Activated T-cell treated with anti-CD3 and anti-CD28 coated beads, Interleukin-2, amount 50 U/mL, for 72 hours (primary cell): ENCODE measurements at places on chromosomes 16 and 17. TPM values are rescaled to one million over a fixed set of nuclear protein-coding genes. Genes with fewer than 3 reads are reported as not detected.

GRCh38 chr16:50213939-50214519 lies 52.3 kb upstream of the ADCY7 start:
- no peak overlapping the region for H3K4me3 ChIP-seq
- DNase-seq = peak; percentile 37
- peaks cover 1% of the 10 kb centered on the region for H3K36me3 ChIP-seq
- peak overlapping the region; percentile 84 for H3K27ac ChIP-seq
- peaks cover 21% of the 10 kb centered on the region for H3K4me1 ChIP-seq
- H3K27me3 ChIP-seq = no peaks in the 10 kb centered on the region

DNA sequence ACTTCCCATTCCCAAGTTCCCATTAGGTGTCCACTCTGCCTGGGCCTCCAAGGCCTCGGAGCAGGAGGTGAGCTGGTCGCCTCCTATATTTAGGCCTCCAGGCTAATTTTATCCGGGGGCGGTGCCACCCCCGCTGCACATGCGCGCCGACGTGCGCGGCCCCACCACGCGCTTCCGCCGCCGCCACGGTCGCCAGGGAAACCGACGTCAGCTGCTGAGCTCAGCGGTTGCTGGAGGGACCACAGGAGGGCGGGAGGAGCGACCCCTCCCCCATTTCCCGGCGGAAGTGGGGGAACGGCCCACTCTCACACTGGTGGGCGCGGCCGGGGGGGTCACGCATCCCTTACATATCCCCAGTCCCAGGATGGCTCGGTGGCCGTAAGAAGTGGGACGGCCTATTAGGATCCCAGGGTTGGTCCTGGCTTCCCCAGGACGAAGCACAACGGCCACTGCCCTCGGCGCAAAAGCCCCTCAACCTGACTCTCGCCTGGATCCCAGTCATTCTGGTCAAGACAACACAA lies 1.0 kb downstream of the PER1 start:
- H3K36me3 ChIP-seq = peaks cover 5% of the 10 kb centered on the region
- DNase-seq = peak; percentile 90
- H3K27me3 ChIP-seq = no peaks in the 10 kb centered on the region
- peak overlapping the region; percentile 85 for H3K27ac ChIP-seq

DNA sequence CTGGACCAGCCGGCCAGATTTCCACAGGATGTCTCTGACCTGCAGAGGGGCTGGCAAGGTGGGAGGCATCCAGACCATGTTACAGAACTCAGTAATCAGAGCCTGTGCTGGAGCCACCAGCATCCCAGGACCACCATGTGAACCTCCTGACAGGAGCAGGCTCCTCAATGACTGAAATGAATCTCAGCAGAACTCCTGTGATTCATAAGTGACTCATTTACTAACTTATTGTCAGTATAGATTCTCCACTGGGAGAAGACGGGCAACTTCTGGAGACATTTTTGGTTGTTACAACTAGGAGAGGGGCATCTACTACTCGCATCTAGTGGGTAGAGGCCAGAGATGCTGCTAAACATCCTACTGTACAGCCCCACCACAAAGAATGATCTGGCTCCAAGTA lies 3.1 kb upstream of the WWOX start:
- H3K4me1 ChIP-seq = peaks cover 25% of the 10 kb centered on the region
- DNase-seq = no peak
- peaks cover 15% of the 10 kb centered on the region for H3K27me3 ChIP-seq
- H3K27ac ChIP-seq = no peak overlapping the region
- H3K4me3 ChIP-seq = no peak overlapping the region

DNA sequence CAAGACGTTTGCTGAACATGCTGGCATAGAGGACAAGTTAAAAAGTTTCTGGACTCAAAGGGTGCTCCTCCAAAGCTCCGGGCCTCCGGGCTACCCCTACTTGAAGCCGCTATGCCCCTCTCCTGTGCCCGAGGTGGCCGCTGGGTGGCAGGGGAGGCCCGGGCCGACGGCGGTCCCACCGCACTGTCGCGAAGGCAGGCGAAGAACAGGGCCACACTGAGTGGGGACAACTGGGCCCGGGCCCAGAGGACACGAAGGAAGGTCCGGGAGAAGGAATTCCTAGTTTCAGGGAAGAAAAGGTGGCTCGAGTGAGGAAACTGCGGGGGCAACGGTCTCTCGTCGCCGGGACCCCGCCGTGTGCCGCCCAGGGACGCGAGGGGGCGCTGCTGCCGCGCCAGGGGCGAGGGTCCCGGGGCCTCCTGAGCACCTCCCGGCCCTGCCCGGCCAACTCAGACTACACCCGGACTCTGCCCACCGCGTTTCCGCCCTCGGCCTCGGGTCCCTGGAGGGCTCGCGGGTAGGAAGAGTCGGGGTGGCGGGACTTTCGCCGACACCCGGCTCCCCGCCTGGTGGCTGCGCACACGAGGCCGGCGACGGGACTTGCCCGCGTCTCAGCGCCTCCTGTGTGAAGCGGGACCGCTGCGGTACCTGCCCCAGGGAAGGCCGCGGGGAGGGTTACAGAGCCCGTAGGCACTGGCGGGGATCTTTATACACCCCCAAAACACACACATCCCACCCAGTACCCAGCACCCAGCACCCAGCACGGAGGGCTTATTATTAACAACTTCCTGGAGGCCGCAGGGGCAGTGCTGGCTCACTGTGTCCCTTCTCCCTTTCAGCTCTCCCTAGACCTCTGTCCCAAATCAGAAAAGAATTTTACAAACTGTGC lies 772 bp upstream of the CHCT1 start:
- peaks cover 11% of the 10 kb centered on the region for H3K4me1 ChIP-seq
- peak overlapping the region; percentile 84 for H3K4me3 ChIP-seq
- peak; percentile 84 for DNase-seq
- peak overlapping the region; percentile 56 for H3K27ac ChIP-seq
- H3K27me3 ChIP-seq = no peaks in the 10 kb centered on the region

GRCh38 chr16:56869513-56870275 lies 4.7 kb downstream of the SLC12A3 start:
- no peak overlapping the region for H3K4me3 ChIP-seq
- no peaks in the 10 kb centered on the region for H3K27me3 ChIP-seq
- no peak overlapping the region for H3K27ac ChIP-seq
- DNase-seq = peak; percentile 32
- no peaks in the 10 kb centered on the region for H3K36me3 ChIP-seq

DNA sequence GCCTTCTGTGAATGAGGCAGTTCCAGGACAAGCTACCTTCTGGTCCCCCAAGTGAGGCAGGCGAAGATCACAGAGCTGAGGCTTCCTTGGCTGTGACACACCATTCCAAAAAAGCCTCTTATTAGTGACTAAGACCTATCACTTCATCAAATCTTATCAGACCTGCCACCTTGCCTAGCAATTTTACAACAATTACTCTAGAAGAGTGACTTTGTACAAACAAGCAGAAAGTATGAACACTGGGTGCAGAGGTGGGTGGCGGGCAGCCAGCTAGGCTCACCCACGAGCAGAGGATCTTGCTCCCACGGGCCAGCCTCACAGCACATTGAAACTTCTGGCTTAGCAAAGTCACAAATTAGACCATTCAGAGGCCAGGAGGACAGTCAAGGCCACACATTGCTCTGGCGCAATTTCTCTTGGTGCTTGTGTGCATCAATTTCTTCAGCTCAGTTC lies 2.2 kb upstream of the ICAM2 start:
- no peaks in the 10 kb centered on the region for H3K27me3 ChIP-seq
- peak overlapping the region; percentile 92 for H3K27ac ChIP-seq
- peak overlapping the region; percentile 62 for H3K4me3 ChIP-seq
- H3K4me1 ChIP-seq = peaks cover 77% of the 10 kb centered on the region

DNA sequence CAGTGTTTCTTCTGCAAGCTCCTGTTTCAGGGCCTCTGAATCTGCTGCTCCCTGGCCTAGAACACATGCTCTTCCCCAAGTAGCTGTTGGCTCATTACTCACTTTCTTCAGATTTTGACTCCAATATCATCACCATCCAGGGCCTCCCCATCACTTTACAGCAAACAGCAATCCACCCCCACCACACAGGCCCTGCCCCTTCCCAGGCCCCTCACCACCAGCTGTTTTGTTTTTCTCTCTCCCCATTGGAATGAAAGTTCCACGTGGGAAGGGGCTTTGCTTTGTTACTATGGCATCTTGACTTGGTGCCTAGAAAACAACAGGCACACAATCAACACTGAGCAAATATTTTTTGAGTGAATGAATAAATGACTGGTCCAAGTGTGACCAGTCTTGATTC lies 4.0 kb downstream of the TMEM170A start:
- no peaks in the 10 kb centered on the region for H3K27me3 ChIP-seq
- DNase-seq = no peak
- H3K4me3 ChIP-seq = no peak overlapping the region
- H3K36me3 ChIP-seq = peaks cover 12% of the 10 kb centered on the region
- peak overlapping the region; percentile 54 for H3K27ac ChIP-seq
- peaks cover 56% of the 10 kb centered on the region for H3K4me1 ChIP-seq

DNA sequence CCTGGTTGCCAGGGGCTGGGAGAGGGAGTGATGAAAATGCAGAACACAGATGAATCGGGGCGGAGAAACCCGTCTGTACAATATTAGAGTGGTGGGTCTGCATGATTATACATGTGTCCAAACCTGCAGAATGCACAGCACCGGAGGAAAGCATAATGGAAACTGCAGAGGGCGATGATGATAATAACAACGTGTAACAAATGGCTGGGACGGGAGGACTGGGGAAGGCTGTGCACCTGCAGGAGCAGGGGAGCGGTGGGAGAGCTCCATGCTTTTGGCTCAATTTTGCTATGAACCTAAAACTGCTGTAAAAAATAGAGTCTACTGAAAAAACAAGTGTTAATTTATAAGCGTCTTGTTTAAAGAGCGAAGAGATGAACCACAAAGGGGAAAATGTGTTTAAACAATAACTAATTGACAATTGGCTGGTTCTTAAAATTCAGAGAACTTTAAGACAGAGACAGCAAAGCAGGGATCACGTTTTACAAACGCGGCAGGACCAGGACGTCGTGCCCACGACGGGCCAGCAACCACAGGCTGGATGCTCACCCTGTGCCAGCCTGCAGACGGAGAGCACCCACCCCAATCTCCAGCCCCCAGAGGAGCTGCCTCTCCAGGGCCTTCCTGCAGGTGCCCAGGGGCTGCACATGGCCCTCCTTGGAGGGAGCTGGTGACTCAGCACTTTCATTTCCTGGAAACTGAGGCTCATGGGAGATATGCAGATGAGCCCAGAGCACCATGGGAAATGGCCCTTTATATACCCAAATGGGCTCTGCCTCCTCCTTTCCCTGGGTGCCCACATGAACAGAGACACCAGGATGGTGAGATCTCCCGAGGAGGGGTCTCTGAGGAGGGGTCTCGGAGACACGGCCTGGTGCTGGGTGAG lies at the start of gene TEX19:
TEX19 (plus strand) TSS at position 783 of the 886 bp plus-strand sequence. CDS start 2,904 bp downstream, outside the sequence.
- no peaks in the 10 kb centered on the region for H3K36me3 ChIP-seq
- H3K27ac ChIP-seq = peak within 1 kb of the TSS; percentile 61
- no peak within 1 kb of the TSS for H3K4me3 ChIP-seq
- peaks cover 11% of the 10 kb centered on the region for H3K27me3 ChIP-seq
- no peak for DNase-seq

DNA sequence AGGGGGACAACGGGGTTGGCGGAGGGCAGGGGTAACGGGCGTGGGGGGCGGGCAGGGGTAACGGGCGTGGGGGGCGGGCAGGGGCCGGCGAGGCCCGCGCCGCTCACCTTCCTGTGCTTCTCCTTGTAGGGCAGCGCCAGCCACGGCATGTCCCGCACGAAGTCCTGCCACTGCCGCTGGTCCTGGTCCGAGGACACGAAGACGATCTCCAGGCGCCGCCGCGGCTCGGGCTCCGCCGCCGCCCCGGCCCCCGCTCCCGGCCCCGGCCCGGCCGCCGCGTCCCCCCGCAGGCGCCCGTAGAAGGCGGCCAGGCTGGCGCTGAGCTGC lies 401 bp downstream of the NXN start:
- no peak overlapping the region for H3K4me3 ChIP-seq
- H3K4me1 ChIP-seq = peaks cover 21% of the 10 kb centered on the region
- H3K27ac ChIP-seq = no peak overlapping the region
- H3K36me3 ChIP-seq = peaks cover 2% of the 10 kb centered on the region

DNA sequence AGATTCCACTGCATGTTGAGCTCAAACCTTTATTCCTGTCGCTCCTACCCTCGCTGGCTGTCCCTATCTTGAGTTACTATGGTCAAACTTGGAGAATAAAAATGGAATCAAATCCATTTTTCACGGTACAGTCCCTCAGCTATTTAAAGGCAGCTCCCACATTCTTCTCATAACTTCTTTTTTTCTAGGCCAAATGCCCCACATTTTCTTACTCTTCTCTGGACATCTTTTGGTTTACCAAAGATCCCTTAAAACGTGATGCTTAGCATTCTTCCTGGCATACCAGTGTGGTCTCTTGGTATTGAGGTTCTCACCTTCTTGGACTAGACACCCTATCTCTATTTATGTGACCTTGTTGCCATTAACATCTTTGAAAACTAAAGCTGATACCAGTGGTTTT lies 48.3 kb upstream of the MAF start:
- no peaks in the 10 kb centered on the region for H3K4me1 ChIP-seq
- H3K4me3 ChIP-seq = no peak overlapping the region
- DNase-seq = no peak
- H3K36me3 ChIP-seq = no peaks in the 10 kb centered on the region
- H3K27me3 ChIP-seq = no peaks in the 10 kb centered on the region

CES3 gene
- 11.5 TPM for total RNA-seq

- H3K36me3 ChIP-seq = no peaks in the 10 kb centered on the region
- peaks cover 40% of the 10 kb centered on the region for H3K4me1 ChIP-seq
- H3K27me3 ChIP-seq = peaks cover 33% of the 10 kb centered on the region
- no peak overlapping the region for H3K27ac ChIP-seq
- peak overlapping the region; percentile 70 for H3K4me3 ChIP-seq
Observed at GRCh38 chr16:17475104-17475503, 4.3 kb upstream of the XYLT1 start.

- peak; percentile 54 for DNase-seq
- no peaks in the 10 kb centered on the region for H3K27me3 ChIP-seq
- peak within 1 kb of the TSS; percentile 92 for H3K4me3 ChIP-seq
- H3K36me3 ChIP-seq = peaks cover 5% of the 10 kb centered on the region
- H3K27ac ChIP-seq = peak within 1 kb of the TSS; percentile 88
- H3K4me1 ChIP-seq = peaks cover 36% of the 10 kb centered on the region
Observed at GRCh38 chr17:18258356-18259038, at the start of gene FLII. FLII (minus strand) TSS chr17:18258738; CDS start chr17:18258690, 48 bp downstream.

- H3K4me3 ChIP-seq = no peak overlapping the region
- no peak for DNase-seq
- H3K27me3 ChIP-seq = no peaks in the 10 kb centered on the region
- peaks cover 5% of the 10 kb centered on the region for H3K36me3 ChIP-seq
Observed at GRCh38 chr16:839643-840408, 39.3 kb upstream of the GNG13 start.

- peaks cover 28% of the 10 kb centered on the region for H3K27me3 ChIP-seq
- no peaks in the 10 kb centered on the region for H3K36me3 ChIP-seq
- no peak for DNase-seq
- no peak overlapping the region for H3K27ac ChIP-seq
Observed at GRCh38 chr17:6686026-6686425, 27.1 kb downstream of the SLC13A5 start.

- peaks cover 5% of the 10 kb centered on the region for H3K36me3 ChIP-seq
- H3K4me1 ChIP-seq = peaks cover 5% of the 10 kb centered on the region
- no peaks in the 10 kb centered on the region for H3K27me3 ChIP-seq
- peak overlapping the region; percentile 45 for H3K27ac ChIP-seq
- DNase-seq = no peak
Observed at GRCh38 chr17:35129154-35129972, 7.9 kb downstream of the FNDC8 start.

KRT20 gene
- total RNA-seq = not detected
